ENCODE measurements at places on chromosomes 2 and 18. TPM values are rescaled to one million over a fixed set of nuclear protein-coding genes. Genes with fewer than 3 reads are reported as not detected.

Gene ASPRV1
- total RNA-seq, result 0.73 TPM

GRCh38 chr2:120346667-120347358, 877 bp downstream of the INHBB start:
- peaks cover 63% of the 10 kb centered on the region for H3K27me3 ChIP-seq
- no peaks in the 10 kb centered on the region for H3K36me3 ChIP-seq
- no peak overlapping the region for H3K4me3 ChIP-seq
- peaks cover 13% of the 10 kb centered on the region for H3K4me1 ChIP-seq

Gene LBX2
- not detected for total RNA-seq

Gene CFC1
- not detected for total RNA-seq

All from A673 (cell line).